CD8-positive, alpha-beta memory T cell (primary cell): ENCODE measurements at places on chromosomes 1 and 21.

DNA sequence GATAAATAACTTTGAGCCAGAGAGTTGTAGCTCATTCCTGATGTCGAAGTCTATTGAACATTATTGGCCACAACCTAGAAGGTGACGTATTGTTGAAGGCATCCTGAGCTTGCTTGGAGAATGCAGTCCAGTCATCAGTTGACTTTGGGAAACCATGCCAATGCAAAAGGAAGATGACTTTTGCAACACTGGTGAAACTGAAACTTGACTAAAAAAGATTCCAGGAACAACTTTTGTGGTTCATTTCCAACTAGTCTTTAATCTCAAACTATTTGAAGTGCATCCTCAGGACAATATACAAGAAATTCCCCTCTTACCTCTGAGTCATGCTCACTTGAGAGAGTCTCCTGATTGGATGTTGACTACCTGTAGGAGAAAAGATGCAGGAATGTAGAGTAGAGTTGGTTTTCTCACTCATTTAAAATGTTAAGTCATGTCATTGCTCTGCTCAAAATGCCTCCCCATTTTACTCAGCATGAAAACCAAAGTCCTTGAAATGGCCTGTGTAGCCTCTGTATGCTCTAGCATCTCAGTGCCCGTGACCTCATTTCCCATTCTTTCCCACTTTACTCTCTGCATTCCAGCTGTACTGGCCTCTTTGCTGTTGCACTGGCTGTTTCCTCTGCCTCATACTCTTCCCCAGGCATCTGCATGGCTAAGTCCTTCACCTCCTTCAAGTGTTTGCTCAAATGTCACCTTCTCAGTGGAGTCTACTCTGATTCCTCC is 24.4 kb upstream of the LEPR start:
- no peaks in the 10 kb centered on the region for H3K36me3 ChIP-seq
- no peaks in the 10 kb centered on the region for H3K27me3 ChIP-seq
- H3K4me3 ChIP-seq: no peak overlapping the region
- H3K27ac ChIP-seq: no peak overlapping the region
- DNase-seq: no peak
- H3K4me1 ChIP-seq: no peaks in the 10 kb centered on the region

- no peaks in the 10 kb centered on the region for H3K36me3 ChIP-seq
- DNase-seq: no peak
- H3K27me3 ChIP-seq: peaks cover 21% of the 10 kb centered on the region
- no peak overlapping the region for H3K4me3 ChIP-seq
- H3K27ac ChIP-seq: no peak overlapping the region
These were observed 2.4 kb downstream of the PTPN14 start for GRCh38 chr1:214548988-214549387.

DNA sequence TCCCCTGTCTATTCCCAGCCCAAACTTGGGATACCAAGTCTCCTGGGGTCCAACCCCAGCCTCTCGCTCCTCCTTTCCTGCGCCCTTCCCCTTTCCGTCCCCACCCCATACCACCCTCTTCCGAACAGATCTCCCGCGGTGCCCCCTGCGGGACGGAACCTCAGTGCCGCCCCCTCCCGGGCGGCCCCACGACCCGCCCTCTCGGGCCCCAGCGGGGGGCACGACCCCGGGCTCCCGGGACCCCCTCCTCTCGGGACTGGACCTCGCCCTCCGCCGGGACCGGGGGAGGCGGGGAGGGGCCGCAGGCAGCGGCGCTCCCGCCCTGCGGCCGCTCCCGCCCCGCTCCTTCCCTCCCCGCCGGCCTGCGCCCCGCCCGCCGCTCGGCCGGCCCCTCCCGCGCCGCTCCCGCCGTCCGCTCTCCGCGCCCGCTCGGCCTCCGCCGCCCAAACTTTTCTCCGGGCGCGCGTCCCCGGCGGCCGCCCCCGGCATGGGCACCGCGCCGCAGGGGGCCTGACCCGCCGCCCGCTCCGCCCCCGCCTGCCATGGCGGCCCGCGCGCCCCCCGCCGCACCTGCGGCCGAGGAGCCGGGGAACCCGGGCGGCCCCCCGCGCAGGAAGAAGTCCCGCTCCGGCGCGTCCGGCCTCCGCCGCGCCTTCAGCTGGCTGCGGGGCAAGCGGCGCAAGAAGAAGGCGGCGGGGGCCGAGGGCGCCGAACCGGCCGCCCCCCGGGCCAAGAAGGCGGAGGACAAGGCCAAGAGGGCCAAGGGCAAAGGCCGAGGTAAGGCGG is 39.0 kb upstream of the SYNC start:
- H3K4me1 ChIP-seq: peaks cover 5% of the 10 kb centered on the region
- H3K27ac ChIP-seq: peak overlapping the region; percentile 61
- no peaks in the 10 kb centered on the region for H3K36me3 ChIP-seq
- H3K4me3 ChIP-seq: peak overlapping the region; percentile 12

- no peak overlapping the region for H3K27ac ChIP-seq
- H3K27me3 ChIP-seq: no peaks in the 10 kb centered on the region
- DNase-seq: no peak
- H3K4me1 ChIP-seq: no peaks in the 10 kb centered on the region
- H3K4me3 ChIP-seq: no peak overlapping the region
- H3K36me3 ChIP-seq: no peaks in the 10 kb centered on the region
These were observed 59.7 kb downstream of the FGGY start for GRCh38 chr1:59356627-59357026.

DNA sequence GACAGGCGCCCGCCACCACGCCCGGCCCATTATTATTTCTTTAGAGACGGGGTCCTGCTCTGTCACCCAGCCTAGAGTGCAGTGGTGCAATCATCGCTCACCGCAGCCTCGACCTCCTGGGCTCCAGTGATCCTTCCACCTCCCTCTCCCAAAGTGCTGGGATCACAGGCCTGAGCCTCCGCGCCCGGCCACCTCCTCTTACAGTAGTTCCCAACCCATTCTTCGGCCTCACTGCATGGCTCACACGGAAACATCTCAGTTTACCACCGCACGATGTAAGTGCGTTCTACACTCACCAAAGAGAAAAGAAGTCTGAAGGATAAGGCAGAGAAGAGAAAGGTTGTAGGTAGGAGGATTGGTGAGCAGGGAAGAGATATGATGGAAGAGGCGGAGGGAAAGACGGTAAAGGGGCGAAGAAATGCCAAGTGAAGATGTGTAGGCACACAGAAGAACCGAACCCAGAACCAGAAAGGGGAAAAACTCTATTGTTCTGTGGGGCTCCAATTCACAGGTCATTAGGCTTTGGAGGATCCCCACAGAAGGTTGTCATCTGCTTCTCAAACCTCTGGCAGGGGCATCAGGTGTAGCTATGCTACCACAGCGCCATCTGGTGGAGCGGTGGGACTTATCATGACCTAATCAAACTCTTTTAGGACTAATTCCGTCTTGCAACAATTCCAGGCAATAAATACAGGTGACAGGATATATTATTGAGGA is 504.2 kb downstream of the SMYD3 start:
- no peaks in the 10 kb centered on the region for H3K36me3 ChIP-seq
- no peaks in the 10 kb centered on the region for H3K4me1 ChIP-seq
- no peaks in the 10 kb centered on the region for H3K27me3 ChIP-seq

- no peak overlapping the region for H3K4me3 ChIP-seq
- H3K27ac ChIP-seq: no peak overlapping the region
- no peak for DNase-seq
- no peaks in the 10 kb centered on the region for H3K36me3 ChIP-seq
- no peaks in the 10 kb centered on the region for H3K4me1 ChIP-seq
These were observed 98.5 kb upstream of the VANGL1 start for GRCh38 chr1:115543247-115543646.

DNA sequence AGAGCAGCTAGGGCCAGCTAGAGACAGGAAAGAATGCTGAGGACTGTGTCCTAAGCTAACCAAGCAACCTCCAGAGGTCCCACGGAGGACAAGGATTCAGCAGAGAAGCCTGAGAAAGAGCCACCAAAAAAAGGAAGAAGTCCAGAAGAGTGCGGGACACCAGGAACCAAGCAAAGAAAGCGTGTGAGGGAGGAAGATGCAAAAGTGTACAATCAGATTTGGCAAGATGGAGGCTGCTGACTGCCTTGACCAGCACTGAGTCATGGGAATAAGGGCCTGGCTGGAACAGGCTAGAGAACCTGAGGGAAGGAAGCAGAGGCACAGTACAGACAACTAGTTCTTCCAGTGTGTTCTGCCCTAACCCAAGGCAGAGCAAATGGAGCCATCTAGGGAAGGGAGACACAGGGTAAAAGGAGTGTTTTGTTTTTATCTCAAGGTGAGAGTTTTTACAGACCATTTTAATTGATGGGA is 18.5 kb downstream of the TP53BP2 start:
- DNase-seq: no peak
- H3K27me3 ChIP-seq: no peaks in the 10 kb centered on the region

- no peak for DNase-seq
- no peaks in the 10 kb centered on the region for H3K36me3 ChIP-seq
- H3K4me3 ChIP-seq: no peak overlapping the region
These were observed 28.0 kb upstream of the FOXO6 start for GRCh38 chr1:41333146-41333784.

DNA sequence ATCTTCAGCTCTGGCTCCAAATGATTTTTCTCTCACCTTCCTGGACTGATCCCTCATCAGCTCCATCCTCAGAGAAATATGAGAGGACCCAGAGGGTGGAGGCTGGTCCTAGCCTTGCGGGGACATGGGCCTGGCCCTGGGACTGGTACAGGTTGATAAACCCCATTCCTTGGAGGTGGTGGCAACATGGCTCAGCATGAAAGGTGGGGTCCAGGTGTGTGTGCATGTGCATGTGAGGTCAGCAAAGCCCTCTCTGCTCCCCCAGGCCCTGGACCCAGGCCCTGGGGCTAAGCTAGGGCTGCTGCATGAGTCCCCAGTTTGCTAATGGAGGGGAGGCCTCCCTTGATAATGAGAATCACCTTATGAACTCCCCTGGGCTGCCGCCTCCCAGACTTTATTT is 363.1 kb downstream of the MATN1 start:
- H3K4me3 ChIP-seq: no peak overlapping the region
- DNase-seq: no peak
- H3K36me3 ChIP-seq: no peaks in the 10 kb centered on the region
- no peaks in the 10 kb centered on the region for H3K4me1 ChIP-seq

DNA sequence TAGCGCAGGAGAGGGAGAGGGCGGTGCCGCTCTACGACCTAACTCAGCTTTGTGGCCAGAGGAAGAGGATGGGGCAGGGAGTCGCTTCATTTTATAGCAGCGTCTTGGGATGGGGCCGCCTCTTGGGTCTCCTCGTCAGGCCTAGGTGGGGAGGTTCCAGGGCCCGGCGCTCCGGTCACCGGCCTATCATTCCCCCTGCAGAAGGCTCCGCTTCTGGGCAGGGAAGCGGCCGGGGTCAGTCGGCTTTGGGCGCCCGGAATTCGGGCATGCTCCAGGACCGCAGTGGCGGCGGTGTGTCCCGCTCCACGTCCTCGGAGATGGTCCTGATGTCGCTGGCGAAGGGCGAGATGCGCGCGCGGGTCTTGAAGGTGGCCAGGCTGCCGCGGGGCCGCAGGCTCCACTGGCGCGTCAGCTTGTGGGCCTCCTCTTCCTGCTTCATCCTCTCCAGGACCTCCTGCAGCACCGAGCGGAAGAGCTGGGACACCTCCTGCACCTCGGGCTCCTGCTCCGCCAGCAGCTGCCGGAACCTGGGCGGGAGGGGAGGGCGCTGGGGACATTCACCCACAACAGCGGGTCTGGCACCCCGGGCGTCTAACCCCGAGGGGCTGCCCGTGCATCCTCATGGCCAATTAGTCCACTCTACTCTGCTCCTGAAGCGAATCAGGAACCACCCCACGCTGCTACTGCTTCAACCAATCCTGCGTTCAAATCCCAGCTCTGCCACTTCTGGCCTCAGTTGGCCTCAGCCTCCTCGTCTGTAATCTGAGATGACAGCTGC is 13.0 kb downstream of the RD3 start:
- H3K27ac ChIP-seq: no peak overlapping the region
- no peak overlapping the region for H3K4me3 ChIP-seq
- no peaks in the 10 kb centered on the region for H3K4me1 ChIP-seq
- no peaks in the 10 kb centered on the region for H3K36me3 ChIP-seq

DNA sequence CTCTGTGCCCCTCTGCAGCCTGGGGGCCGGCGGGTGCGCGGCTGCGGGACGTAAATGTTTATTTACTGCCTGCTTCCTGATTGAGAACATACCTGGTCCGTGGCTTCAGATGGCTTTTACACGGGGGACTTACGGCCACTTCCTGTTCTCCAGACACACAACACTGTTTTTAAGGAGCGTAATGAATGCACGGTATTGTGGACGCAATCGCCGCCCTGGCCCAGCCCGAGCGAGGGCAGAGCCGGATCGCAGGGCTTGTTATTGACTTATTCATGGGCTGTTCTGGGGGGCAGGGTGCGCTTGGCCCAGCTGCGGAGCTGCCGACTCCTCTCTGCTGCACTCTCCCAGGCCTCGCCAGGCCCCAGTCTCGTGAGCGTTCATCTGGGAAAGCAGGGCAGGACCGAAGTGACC is 52.8 kb upstream of the ACTRT2 start:
- no peaks in the 10 kb centered on the region for H3K36me3 ChIP-seq
- H3K27ac ChIP-seq: no peak overlapping the region
- H3K4me1 ChIP-seq: no peaks in the 10 kb centered on the region
- DNase-seq: no peak
- H3K27me3 ChIP-seq: no peaks in the 10 kb centered on the region
- H3K4me3 ChIP-seq: no peak overlapping the region

GRCh38 chr1:67759692-67760029 is 73.6 kb downstream of the GNG12 start:
- H3K4me3 ChIP-seq: no peak overlapping the region
- peaks cover 6% of the 10 kb centered on the region for H3K27me3 ChIP-seq
- no peaks in the 10 kb centered on the region for H3K4me1 ChIP-seq
- no peak for DNase-seq
- no peak overlapping the region for H3K27ac ChIP-seq
- no peaks in the 10 kb centered on the region for H3K36me3 ChIP-seq

GRCh38 chr1:200049810-200050209 is 22.3 kb downstream of the NR5A2 start:
- no peak overlapping the region for H3K4me3 ChIP-seq
- no peak for DNase-seq
- no peaks in the 10 kb centered on the region for H3K4me1 ChIP-seq

GRCh38 chr1:205582471-205583291 is 49.1 kb downstream of the ELK4 start:
- H3K27ac ChIP-seq: no peak overlapping the region
- peaks cover 4% of the 10 kb centered on the region for H3K27me3 ChIP-seq
- peak; percentile 56 for DNase-seq
- no peak overlapping the region for H3K4me3 ChIP-seq

DNA sequence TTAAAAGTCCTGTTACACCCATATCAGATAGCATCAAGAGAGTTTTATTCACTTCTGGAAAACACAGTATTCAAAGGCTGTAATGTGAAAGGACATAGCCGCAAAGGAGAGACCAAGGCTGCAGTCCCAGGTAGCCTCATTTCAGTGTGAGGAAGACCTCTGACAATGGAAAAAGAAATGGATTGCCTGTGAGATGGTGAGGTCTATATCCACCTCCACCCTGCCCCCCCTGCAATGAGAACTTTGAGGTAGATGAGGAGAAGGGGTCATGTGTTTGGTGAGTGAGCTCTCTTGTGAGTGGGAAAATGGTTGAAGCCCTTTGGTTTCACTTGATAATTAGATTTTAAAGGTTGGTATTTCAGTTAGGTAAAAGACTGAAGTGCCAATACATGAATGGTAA is 3.5 kb downstream of the MRPS6 start:
- no peaks in the 10 kb centered on the region for H3K36me3 ChIP-seq
- DNase-seq: no peak
- H3K4me1 ChIP-seq: peaks cover 71% of the 10 kb centered on the region
- H3K4me3 ChIP-seq: no peak overlapping the region
- H3K27me3 ChIP-seq: no peaks in the 10 kb centered on the region
- H3K27ac ChIP-seq: no peak overlapping the region

GRCh38 chr1:216750031-216750627 is 26.9 kb upstream of the ESRRG start:
- H3K36me3 ChIP-seq: no peaks in the 10 kb centered on the region
- no peak overlapping the region for H3K4me3 ChIP-seq
- H3K27me3 ChIP-seq: no peaks in the 10 kb centered on the region
